ENCODE measurements at places on chromosomes 4 and X.
A peak's percentile ranks its signal among the peaks of the same experiment; 100 is the strongest.

- no peak for DNase-seq
Observed at GRCh38 chr4:31126881-31127398, 406.8 kb downstream of the PCDH7 start.

- peak; percentile 23 for DNase-seq
Observed at GRCh38 chr4:150297861-150298474, 219.7 kb downstream of the DCLK2 start.

- peak; percentile 44 for DNase-seq
Observed at GRCh38 chr4:10354225-10354624, 103.0 kb downstream of the ZNF518B start.

DNA sequence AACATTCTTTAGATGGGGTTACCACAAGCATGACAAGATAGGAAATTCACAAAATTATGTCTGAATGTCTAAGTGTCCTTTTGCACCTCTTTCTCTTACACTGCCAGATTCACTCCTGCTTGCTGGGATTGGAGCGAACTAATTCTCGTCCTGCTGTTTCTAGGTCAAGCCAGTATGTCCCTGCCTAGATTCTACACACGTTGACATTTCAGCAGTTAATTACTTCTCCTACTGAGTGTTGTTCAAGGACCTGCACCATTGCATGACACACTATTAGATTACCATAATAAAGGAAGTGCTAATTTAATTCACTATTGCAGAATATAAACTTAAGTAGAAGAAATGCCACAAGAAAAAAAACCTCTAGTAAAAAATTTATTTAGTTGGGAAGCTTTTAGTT is 1911.7 kb downstream of the PCDH7 start:
- no peak for DNase-seq

DNA sequence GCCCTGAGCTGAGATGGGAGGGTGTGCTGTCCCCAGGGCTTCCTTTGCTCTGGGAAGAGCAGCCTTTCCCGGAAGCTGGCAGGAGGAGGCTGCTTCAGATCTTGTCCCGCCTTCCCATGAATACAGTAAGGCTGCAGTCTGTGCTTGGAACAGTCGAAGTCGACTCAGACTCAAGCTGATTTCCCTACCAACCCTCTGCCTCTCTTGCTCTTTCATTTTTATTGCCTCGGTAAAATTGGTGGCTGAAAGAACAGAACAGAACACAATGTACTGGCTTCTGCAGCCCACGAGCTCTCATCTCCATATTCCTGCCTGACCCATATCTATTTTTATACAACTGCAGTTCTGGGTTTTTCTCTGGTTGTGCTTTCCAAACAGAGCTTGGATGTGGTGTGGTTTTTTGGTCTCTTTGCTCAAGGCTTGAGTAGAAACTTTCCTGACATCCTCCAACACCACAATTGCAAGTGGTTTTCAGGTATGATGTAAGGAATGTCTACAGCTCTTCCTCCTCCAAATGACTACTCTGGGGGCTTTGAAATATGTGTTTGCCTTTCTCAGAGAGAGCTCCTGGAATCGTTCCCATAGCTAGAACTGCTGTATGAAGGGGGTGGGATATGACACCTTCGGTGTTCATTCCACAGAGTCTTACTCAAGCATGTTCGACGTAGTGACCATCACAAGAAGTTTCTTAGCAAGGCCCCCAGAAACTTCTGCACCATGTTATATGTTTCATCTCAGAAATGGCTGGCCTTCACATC is 61.3 kb downstream of the ENPP6 start:
- no peak for DNase-seq

GRCh38 chr4:95929448-95930064 is 89.7 kb downstream of the PDHA2 start:
- no peak for DNase-seq

DNA sequence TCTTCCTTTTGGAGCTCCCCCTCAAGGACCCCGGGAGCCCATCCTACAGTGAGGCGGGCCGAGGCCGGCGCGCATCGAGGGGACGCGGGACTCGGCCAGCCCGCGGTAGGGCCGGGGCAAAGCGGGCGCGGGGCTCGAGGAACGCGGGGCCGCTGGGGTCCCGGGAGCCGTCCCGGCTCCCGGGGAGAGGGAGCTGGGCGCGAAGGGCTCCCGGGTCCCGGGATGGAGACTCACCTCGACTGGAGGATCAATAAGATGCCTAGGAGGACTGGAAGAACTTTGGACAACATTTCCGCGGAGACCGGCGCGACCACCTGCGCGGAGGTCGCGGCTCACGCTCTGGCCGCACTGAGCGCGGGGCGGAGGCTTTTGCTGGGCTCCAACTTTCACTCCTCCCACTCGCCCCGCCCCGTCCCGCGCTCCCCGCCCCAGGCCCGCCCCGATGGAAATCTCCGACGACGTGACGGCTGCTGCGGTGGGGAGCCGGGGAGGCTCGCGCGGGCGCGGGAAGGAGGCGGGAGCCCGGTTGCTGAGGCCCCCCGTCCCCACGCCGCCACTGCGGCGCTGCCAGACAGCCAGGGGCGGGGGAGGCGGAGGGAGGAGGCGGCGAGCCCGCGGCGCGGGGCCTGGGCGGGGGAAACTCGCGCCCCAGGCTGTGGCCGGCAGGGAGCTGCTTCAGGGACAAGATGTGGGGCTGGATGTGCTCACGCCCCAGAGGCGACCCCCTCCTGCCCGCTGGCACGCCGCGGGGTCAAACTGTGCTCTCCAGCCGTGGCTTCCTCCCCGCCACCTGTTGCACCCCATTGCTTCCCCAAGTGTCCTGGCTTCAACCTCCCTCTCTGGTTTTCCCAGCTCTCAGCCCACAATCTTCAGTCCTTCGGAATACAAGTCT is at the start of gene GABRE:
Gene GABRE, minus strand, starts transcription at position 341 of the 892 bp plus-strand sequence. Its CDS starts 51 bp downstream, at position 290.
- DNase-seq, result no peak

GRCh38 chr4:1036095-1036494 is 24.7 kb downstream of the FGFRL1 start:
- DNase-seq, result no peak

DNA sequence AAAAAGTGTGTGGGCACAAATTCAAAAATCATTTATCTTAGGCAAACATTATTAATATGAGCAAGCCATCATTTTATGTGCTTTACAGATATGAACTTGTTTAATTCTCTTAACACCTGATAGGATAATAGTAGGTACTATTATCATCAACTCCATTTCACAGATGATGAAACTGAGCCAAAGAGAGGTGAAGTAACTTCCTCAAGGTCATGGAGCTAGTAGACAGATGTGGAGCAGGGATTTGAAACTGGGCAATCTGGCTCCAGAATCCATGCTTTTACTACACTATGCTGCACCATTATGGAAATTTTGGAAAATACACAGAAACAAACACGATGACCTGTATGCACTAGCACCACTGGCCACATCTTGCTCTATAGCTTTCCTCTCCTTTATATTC is 1.0 kb upstream of the PIN4 start:
- DNase-seq, result no peak

DNA sequence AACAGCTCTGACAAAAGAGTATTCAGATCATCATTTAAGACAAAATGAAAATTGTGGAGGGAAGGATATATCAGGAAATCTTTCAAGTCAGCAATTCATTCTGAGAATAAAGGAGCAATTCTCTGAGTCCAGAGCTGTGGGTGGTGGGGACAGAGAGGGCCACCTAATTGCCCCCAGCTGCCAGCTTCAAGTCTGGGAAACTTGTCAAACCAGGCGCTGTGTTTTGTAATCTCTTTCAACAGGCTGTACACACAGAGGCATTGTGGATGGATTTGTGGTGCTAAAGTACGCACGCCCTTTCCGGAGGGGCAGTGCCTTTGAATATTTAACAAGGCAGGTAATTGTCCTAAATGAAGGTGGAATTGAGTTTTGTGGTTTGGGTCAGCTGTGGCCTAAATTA is 591.1 kb upstream of the BOD1L1 start:
- DNase-seq, result no peak

GRCh38 chr4:114615435-114615834 is 16.8 kb downstream of the UGT8 start:
- DNase-seq, result no peak

DNA sequence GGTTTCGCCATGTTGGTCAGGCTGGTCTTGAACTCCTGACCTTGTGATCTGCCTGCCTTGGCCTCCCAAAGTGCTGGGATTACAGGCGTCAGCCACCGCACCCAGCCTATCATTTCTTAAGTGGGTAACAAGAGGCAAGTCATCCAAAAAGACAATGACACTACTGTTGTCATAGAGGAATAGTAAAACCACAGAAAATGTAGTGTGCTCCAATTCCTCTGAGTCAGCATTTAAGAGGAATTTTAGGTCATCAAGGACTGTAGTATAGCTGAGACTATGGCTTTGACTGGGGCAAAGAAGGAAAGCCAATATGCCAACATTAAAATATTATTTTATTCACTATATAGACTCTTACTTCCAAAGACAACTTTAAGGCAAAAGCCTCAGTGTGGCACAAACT is 48.4 kb downstream of the ATP8A1 start:
- no peak for DNase-seq

GRCh38 chr4:174259580-174259979 is 23.9 kb downstream of the FBXO8 start:
- DNase-seq, result no peak

DNA sequence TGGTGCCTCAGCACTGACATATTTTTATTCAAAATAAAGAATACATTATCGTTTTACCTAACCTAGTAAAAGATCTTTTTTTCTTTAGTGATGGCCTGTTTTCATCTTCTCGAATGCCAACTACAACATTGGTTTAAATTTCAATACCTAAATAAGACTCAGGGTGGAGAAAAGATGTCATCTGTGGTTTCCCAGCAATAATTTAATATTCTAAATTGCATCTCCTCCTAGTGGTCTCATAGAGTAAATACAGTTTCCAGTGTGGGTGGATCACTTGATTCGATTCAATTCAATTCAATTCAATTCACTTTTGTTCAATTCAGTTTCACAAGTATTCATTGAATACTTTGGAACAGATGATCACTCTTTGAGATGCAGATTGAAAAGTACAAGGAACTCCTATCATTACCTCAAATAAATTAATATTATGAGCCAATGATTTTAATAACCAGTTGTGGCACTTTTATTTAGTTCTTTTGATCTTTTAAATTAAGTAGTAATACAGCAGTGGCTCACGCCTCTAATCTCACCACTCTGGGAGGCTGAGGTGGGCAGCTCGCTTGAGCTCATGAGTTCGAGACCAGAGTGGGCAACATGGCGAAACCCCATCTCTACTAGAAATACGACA is 427.2 kb downstream of the FAT4 start:
- DNase-seq, result no peak

DNA sequence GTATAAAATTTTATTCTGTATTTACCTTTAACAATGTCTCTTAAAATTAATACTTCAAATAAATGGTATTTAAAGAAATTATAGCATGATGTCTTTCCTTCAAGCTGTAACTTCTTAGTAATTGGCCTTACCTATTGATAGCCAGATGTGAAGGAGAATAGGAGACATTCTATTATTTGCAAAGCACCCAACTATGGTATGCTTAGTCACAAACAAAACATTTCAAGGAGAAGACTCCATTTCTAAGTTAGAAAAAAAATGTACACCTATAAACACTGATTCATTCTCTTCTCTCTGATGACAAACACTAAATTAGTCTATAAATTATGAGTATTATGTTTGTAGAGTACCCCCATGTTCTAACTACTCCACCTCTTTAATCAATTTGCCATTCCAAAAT is 66.4 kb downstream of the NKX6-1 start:
- DNase-seq, result no peak

DNA sequence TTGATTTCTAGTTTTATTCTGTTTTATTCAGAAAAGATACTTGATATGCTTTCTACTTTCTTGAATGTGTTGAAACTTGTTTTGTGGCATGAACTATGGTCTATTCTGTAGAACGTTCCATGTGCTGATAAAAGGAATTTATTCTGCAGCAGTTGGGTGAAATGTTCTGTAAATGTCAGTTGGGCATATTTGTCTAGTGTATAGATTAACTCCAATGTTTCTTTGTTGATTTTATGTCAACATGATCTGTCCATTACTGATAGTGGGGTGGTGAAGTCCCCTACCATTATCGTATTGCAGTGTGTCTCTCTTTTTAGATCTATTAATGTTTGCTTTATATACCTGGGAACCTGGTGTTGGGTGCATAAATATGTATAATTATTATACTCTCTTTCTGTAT is 55.5 kb downstream of the CEP135 start:
- no peak for DNase-seq

DNA sequence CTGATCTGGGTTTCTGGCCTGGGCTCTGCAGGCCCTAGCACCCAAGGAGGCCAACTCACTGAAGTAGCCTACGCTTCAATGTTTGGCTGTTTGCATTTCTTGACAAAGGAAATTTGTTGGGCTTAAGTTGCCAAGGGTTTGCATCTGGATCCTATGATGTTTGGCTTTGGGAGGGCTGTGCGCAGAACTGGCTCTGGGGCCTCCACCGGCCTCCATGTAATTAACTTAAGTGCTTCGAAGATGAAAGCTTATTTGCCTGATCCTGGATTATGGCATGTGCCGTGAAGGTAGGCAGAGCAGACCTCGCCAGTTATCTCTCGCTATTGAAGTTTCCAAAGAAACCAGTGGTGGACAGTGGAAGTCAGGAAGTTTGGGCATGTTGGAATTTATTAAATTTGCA is 124.3 kb upstream of the STX18 start:
- no peak for DNase-seq

- DNase-seq, result peak; percentile 57
Observed at GRCh38 chrX:33434256-33435092, 223.1 kb upstream of the DMD start.

GRCh38 chr4:16627999-16628398 is 270.4 kb downstream of the LDB2 start:
- no peak for DNase-seq

DNA sequence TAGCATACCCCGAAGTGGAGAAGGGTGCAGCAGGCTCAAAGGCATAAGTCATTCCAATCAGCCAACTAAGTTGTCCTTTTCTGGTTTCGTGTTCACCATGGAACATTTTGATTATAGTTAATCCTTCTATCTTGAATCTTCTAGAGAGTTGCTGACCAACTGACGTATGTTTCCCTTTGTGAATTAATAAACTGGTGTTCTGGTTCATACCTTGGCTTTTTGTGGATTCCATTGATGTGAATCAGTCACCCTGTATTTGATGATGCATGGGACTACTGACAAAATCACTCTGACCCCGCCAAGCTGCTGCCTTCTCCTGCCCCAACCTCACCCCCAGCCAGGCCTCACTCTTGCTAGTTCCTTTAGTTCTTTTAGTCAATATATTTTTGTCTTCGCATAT is 32.7 kb downstream of the F9 start:
- no peak for DNase-seq

DNA sequence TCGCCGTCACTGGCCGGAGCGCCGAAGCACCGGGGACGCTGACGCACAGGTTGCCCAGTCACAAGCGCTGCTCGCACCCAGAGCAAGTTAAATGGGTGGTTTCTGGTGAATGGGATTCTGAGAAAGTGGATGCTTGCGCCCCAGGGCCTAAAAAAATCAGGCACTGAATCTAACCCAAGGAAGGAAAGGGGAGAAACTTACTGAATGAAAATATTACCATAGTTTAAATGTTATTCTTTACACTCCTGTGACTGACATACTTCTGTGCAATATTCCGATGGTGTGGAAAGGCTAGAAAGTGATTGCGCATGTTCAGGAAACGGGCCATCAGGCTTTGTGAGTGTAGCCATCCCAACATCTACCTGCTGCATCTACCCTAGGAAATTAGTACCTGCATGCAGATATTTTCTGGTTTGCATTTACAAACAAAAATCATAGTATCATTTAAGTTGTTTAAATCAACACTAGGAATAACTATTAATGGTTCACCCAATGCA is 838 bp upstream of the ABCG2 start:
- no peak for DNase-seq

Measured in NCI-H510A treated with DMSO at 0.1 percent for 48 hours (cell line).